ENCODE measurements at places on chromosomes 5 and 9. TPM values are rescaled to one million over a fixed set of nuclear protein-coding genes. Genes with fewer than 3 reads are reported as not detected.

GRCh38 chr5:76145945-76146344, 62.8 kb downstream of the SV2C start:
- DNase-seq = peak; percentile 21

GRCh38 chr5:658103-658502, 35.0 kb downstream of the TPPP start:
- no peak for DNase-seq

GRCh38 chr5:61575103-61575502, 243.0 kb downstream of the ZSWIM6 start:
- DNase-seq = no peak

GRCh38 chr9:34884747-34885189, 73.3 kb upstream of the PHF24 start:
- DNase-seq = no peak

DNA sequence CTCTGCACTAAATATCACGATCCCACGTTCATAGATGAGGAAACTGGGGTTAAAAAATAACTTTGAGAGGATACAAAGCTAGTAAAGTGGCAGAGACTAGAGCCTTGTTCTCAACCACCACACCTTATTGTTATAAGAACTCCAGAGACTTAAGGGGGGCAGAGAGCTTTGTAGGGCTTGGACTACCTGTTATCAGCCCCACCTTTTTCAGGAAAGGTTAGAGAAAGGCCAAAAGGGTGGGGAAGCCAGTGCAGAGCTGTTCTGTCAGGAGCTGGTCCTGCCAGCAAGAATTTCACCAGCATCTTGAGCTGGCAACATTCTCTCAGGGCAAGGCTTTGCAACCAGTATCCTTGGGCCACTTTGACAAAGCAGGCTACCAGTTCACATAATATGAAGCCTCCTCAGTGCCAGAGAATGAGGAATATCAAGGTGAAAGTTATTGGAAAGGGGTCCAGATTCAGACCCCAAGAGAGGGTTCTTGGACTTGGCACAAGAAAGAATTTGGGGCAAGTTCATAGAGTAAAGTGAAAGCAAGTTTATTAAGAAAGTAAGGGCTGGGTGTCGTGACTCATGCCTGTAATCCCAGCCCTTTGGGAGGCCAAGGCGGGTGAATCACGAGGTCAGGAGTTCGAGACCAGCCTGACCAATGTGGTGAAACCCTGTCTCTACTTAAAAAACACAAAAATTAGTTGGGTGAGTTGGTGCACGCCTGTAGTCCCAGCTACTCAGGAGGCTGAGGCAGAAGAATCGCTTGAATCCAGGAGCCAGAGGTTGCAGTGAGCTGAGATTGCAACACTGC, 66.2 kb upstream of the CLINT1 start:
- no peak for DNase-seq

- DNase-seq = no peak
Observed at GRCh38 chr5:138989720-138990119, 114.6 kb upstream of the LRRTM2 start.

- no peak for DNase-seq
Observed at GRCh38 chr9:21686738-21687137, 115.7 kb upstream of the MTAP start.

DNA sequence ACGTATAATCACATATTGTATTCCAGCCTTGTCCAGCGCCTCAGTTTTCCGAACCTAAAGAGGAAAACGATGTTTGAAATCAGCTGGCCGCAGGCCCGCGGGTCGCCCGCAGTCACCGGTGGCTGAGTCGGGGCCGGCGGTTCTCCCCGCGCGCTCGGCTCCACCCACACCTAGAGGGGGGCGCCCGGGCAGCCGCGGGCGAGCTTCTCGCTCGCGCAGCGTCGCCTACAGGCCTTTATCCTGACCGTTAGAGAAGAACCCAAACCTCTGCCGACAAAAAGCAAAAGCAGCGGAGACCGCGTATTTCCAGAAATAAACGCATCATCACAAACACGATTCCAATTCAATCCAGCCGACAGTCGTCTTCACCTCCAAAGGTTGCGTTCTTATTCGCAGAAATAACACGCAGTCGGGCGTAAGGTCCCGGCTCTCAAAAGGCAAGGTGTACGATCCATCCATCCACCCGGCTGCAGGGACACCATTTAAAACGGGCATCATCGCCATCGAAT, 725 bp upstream of the NIPBL start:
- peak; percentile 81 for DNase-seq

IL13 gene
- total RNA-seq = 32.9 TPM

ECSCR gene
- not detected for total RNA-seq

PALM2AKAP2 gene
- not detected for total RNA-seq

TAF11L2 gene
- not detected for total RNA-seq

SPATA31D4 gene
- not detected for total RNA-seq
